ENCODE measurements at places on chromosomes 4 and X.
A peak's percentile ranks its signal among the peaks of the same experiment; 100 is the strongest.

DNA sequence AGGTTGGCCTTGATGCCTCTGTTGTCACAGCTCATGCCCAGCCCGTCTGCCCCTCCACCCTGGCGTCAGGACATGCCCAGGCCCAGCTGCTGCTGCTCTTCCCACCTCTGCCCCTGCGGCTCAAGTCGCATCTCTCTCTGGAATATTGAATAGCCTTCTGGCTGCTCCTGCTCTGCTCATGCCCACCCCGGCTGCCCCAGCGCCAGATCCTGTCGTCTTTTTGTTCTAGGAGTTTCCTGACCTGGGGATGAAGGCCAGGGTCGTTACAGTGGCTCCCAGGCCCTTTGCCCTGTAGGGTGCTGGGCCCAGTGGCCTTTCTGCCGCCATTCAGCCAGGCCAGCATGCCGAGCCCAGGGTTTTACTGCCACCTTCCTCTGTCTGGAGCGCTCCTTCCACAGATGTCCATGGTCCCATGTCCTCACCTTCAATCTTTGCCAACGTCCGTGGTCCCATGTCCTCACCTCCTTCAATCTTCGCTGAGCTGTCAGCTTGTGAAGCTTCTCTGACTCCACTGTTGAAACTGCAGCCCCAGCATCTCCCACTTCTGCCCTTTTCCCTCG is 9.7 kb downstream of the MAEA start:
- DNase-seq = no peak

DNA sequence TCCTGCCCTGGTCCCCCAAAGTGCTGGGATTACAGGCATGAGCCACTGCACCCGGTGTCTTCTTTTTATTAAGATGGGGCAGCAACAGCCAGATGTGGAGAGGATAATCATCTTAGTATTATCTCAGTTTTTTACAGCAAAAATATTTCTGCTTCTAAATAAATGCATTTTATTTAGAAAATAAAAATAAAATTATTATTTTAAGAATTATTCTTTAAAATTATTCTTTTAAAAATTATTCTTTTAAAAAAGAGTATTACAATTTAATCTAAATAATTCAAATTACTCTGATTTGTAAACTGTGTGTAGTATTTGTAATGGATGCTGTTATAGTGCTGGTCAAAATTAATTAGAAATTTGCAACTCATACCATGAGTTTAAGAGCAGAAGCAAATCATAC is 67.6 kb downstream of the ARFIP1 start:
- DNase-seq = no peak

- DNase-seq = peak; percentile 19
Observed at GRCh38 chr4:109294006-109294405, 8.5 kb downstream of the COL25A1 start.

GRCh38 chr4:73156394-73156793 is 86.9 kb upstream of the COX18 start:
- DNase-seq = no peak

GRCh38 chr4:121073672-121074381 is 1.5 kb upstream of the NDNF start:
- no peak for DNase-seq

GRCh38 chr4:181479141-181479540 is 764.1 kb upstream of the TENM3 start:
- DNase-seq = no peak

DNA sequence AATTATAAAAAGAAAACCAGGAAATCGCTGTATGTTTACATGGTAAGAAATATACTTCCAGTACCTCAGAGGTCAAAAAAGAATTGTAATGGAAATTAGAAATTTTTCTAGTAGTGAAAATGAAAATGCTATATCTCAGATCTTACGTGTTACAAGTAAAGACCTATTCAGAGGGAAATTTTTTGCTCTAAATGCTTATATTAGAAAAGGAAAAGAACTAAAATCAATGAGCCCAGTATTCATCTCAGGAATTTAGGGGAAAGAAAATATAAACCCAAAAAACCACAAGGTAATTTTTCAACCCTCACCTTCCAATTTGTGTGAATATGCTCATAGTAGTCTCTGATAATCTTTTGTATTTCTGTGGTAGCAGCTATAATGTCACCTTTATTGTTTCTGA is 145.6 kb downstream of the RAP1GDS1 start:
- DNase-seq = no peak

GRCh38 chr4:152941411-152941810 is 5.3 kb downstream of the FHDC1 start:
- DNase-seq = no peak

DNA sequence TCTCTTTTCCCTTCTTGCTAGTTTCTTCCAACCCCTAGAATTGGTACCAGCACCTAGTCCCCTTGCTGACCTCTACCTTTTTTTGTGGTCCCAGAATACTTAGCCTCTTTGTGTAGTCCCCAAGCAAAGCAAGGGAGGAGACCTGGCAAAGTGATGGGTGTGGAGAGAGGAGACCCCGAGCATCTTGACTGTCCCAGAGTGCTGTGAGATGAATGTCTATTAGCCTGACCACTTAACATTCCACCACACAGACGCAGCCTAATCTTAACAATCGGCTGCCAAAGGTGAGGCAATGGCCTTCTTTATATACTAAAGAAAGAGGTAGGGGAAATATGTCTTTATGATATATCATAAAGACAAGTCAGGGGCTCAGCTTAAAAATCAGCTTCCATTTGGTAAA is 55.9 kb downstream of the TRIM2 start:
- no peak for DNase-seq

- DNase-seq = no peak
Observed at GRCh38 chr4:15237648-15238230, 190.1 kb upstream of the C1QTNF7 start.

DNA sequence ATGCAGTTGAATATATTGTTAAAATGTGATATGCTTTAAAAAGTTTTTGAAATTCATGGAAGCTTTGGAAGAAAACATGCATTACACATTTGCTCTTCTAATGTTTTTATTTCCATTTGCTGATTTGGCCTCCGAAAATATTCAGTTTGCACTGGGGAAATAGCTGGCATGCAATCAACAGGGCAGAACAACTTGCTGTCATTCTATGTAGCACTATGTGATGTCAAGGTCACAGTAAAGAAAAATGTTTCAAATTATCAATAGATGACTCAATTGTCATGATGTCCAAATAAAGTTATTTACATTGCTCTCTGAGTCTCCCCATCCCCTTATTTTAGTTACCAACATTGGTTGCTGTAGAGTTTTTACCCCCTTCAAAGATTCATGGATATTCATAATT is 119.2 kb downstream of the TLL1 start:
- peak; percentile 46 for DNase-seq

DNA sequence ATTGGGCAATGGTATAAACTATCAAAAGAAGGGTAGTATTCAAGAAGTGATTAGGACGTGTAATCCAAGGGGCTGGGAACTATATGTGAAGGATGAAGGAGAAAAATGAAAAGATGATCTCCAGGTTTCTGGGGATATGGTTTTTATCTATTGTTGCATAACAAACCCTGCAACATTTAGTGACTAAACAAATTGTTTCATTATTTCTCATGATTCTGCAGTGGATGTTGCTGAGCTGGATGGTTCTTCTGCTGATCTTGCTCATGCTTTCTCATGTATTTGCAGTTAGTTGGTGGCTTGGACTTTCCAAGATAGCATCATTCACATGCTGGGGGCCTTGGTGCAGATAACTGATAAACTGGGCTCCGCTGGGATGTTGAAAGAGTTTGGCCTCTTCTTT is 29.1 kb downstream of the PHOX2B start:
- no peak for DNase-seq

DNA sequence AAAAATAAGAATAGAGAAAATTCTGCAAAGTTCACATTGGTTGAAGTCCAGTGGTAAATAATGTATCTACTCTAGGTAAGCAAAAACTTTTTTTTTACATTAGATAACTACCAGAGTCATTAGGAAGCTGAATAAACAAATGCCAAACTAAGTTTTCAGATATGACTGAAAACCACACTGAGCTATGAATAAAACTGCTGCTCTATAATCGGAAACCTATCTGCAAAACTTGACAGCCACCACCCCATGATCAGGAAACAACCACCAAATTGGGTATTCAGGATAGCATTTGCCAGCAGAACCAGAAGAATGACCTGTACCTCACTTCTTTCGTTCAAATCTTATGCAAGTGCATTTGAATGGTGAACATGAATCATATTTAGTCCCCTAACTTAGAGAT is 173.0 kb upstream of the TET2 start:
- no peak for DNase-seq

GRCh38 chr4:102819588-102820365 is 7.6 kb downstream of the UBE2D3 start:
- peak; percentile 33 for DNase-seq

DNA sequence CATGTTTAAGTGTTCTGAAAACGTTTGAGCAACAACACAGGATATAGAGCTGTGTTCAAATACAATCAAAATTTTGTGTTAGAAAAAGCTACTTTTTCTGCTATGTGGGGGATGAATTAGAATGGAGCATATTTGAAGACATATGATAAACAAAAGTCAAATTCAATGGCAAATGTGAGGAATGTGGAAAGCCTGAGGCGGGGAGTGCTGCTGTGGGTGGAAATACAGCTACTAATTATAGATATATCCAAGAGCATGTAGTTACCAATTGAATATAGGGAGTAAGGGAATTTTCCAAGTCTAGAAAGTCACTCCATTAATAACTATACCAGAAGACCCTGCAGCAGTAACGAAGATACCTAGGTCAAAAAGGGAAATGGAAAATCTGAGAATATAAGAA is 2370.4 kb upstream of the TENM3 start:
- DNase-seq = no peak

- no peak for DNase-seq
Observed at GRCh38 chr4:119039779-119040178, 95.9 kb upstream of the MYOZ2 start.

- DNase-seq = no peak
Observed at GRCh38 chrX:20140420-20140819, 1.2 kb downstream of the EIF1AX start.

GRCh38 chrX:17674601-17675000 is 62.7 kb upstream of the SCML1 start:
- DNase-seq = peak; percentile 11

GRCh38 chr4:74610491-74610890 is 165.6 kb downstream of the AREG start:
- DNase-seq = no peak

- DNase-seq = no peak
Observed at GRCh38 chr4:162201673-162202072, 37.9 kb upstream of the FSTL5 start.

GRCh38 chr4:168857546-168858314 is 152.3 kb downstream of the CBR4 start:
- DNase-seq = peak; percentile 83

DNA sequence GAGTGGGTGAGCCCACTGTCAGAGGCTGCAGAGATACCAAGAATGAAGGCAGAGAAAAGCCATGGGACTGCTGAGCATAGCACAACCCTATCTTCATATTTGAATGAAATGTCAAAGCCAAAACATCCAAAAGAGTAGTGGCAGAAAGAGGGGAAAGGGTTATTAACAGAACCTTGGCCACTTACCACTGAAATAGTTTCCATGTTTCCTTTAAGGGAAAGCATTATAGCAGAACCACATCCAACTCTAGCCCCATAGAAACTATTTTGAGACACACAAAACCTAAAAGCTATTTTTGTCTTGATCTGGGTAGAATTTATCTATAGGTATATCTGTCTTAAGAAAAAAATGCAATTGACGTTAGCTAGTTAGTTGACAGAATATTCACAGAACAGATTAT is 140.1 kb downstream of the CBR4 start:
- no peak for DNase-seq

GRCh38 chr4:141851246-141851891 is 215.0 kb downstream of the IL15 start:
- no peak for DNase-seq

- no peak for DNase-seq
Observed at GRCh38 chr4:47104986-47105385, 73.6 kb downstream of the GABRB1 start.

DNA sequence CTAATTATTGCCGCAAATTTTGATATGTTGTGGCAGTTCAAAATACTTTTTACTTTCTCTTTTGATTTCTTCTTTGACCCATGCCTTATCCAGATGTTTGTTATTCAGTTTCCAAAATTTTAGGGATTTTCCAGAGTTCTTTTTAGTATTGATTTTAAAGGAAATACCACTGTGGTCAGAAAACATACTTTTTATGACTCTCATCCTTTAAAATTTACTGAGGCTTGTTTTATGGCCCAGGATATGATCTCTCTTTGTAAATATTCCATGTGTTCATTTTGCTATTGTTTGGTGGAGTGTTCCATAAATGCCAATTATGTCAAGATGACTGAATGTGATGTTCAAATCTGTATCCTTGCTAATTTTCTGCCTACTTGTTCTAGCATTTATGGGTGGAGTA is 272.3 kb upstream of the DIPK2B start:
- peak; percentile 12 for DNase-seq

- no peak for DNase-seq
Observed at GRCh38 chrX:115939070-115939469, 231.5 kb upstream of the AGTR2 start.

- peak; percentile 75 for DNase-seq
Observed at GRCh38 chr4:158042591-158043030, 130.2 kb downstream of the GASK1B start.

- no peak for DNase-seq
Observed at GRCh38 chr4:589219-589963, 13.3 kb upstream of the TMEM271 start.

GRCh38 chr4:72136429-72136828 is 104.6 kb downstream of the NPFFR2 start:
- no peak for DNase-seq

GRCh38 chrX:101429934-101430333 is 21.9 kb downstream of the HNRNPH2 start:
- peak; percentile 52 for DNase-seq

DNA sequence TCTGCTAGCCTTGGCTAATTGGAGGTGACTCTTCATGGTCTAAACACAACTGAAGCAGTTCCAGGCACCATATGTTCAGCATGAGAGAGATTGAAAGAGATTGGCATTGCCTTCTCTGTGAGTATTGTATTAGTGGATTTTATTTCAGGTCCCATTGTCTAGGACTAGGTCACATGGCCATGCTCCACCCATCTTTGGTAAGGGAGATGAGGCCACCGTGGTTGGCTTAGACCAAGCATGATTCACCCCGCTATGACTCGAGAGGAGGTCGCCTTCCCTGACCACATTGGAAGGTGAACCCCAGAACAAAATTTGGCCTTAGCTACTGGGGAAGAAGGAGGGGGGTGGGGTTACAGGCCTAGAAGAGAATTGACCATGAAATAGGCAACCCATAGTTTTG is 109.9 kb upstream of the BCOR start:
- no peak for DNase-seq

GRCh38 chr4:102497986-102498385 is 3.2 kb upstream of the NFKB1 start:
- DNase-seq = no peak

GRCh38 chr4:98566361-98567008 is 91.9 kb downstream of the TSPAN5 start:
- peak; percentile 42 for DNase-seq

DNA sequence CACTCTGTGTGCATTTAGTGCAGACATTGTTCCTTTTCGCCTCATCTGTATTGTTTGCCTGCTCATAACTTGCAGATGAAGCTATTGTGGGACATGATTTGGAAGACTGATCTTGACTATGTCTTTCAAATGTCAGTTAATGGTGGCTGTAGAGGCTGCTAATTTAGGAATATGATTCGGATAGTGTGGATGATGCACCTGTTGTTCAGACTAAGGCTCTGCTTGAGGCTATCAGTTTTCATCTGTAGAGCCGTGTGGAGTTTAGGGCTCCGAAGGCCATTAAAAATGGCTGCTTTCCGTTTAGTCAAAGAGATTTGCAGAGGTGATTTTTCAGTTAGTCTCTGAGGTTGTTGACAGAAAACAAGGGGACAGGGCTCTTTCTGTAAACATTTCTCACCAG is 102.0 kb downstream of the GBA3 start:
- DNase-seq = no peak
